Putamen (tissue), 1 donor: ENCODE measurements at places on chromosomes 13 and 19.

- DNase-seq: peak; percentile 94
Measured at GRCh38 chr13:23992781-23993679, 95.7 kb upstream of the C1QTNF9B start.

- no peak for DNase-seq
Measured at GRCh38 chr13:30002577-30002976, 152.2 kb upstream of the UBL3 start.

GRCh38 chr13:101838323-101838722 is 385.8 kb downstream of the ITGBL1 start:
- no peak for DNase-seq

DNA sequence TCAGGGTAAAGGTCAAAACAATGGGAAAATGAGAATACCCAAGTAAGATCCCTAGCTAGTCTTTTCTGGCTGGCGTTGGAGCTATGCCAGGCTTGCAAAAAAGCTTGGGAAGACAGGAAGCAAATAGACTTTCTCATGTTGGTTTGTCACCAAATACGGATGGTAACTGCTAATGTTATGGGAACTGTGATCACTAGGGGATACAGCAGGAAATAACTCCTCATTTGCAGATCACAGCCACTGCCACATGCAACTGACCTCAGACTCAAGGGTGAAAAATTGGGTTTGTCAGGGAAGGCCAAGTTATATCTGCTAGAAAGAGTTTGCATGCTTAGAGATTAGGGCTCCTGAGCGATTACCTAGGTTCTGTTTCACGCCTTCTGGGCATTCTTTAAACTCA is 162.9 kb downstream of the NHLRC3 start:
- DNase-seq: no peak

DNA sequence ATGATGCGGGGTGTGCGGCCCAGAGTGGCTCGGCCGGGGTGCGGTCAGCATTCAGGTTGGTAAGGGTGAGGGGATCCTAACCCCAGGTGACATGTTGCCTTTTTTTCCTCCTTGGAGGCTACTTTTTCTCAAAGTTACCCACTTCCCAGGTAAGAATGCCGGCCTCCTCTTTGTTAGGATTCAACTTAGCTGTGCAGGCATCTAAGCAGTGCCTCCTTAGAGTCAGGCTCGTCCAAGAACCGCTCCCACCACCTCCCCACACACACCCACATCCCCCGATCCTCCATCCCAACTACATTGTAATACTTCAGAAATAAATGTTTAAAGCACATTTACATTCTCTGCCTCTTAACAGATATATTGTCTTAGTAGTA is 733 bp upstream of the ENOX1 start:
- peak; percentile 34 for DNase-seq

- no peak for DNase-seq
Measured at GRCh38 chr19:23394511-23394910, 760 bp downstream of the ZNF91 start.

GRCh38 chr19:32176591-32176990 is 168.8 kb upstream of the ZNF507 start:
- DNase-seq: no peak

DNA sequence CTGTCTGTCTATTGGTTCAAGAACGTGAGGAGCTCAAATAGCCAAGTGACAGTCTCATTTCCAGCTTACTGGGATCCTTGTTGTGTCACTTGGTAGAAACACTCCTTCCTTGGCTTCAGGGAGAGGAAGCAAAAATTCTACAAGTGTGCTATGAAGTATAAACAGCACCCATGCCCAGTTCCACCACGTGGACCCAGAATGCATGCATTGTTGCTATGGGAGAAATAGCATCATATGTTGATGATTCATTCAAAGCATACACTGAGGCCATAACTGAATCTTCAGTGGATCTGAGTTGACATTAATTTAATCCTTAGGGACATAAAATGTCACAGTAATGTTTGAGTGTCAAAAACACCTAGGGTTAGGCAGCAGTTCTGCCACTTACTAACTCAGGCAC is 199.0 kb upstream of the RXFP2 start:
- DNase-seq: no peak

DNA sequence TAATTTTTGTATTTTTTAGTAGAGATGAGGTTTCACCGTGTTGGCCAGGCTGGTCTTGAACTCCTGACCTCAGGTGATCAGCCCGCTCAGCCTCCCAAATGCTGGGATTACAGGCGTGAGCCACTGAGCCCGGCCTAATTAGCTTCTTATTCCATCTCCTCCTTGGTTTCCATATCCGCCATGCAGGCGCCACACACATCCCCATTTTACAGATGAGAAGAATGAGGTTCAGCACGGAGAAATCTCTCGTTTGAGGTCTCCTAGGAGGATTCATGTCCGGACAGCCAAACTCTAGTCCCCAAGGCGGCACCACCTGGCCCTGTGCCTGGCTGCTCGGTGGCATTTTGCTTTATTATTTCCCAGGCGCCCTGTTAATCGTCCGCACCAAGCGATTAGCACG is 46.2 kb upstream of the PTPRS start:
- no peak for DNase-seq

DNA sequence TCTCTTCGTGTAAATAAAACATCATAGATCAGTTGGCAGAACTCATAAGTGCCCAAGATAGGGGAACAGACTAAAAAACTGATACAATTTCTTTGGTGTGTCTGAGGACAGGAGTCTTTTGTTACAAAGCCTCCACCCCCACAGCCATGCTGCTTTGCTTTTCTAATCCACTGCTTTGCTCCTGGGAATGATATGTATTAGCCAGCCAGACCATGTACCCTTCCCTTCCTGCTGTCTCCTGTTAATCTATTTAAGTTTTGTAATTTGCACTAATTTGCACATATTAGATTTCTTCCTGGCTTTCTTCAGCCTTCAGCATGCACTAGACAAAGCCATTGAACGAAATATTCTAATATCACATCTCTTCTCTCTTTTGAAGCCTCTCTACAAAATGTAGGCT is 130.5 kb downstream of the MAB21L1 start:
- DNase-seq: no peak

- no peak for DNase-seq
Measured at GRCh38 chr13:110885966-110886869, 28.7 kb downstream of the ANKRD10 start.

- DNase-seq: no peak
Measured at GRCh38 chr13:75465236-75465635, 16.7 kb downstream of the TBC1D4 start.
